ENCODE measurements at places on chromosomes 5 and 9.

- no peak for DNase-seq
These were observed 184.7 kb downstream of the HSPA4 start for GRCh38 chr5:133236541-133236951.

- DNase-seq: no peak
These were observed 422.9 kb downstream of the EBF1 start for GRCh38 chr5:158676642-158677469.

DNA sequence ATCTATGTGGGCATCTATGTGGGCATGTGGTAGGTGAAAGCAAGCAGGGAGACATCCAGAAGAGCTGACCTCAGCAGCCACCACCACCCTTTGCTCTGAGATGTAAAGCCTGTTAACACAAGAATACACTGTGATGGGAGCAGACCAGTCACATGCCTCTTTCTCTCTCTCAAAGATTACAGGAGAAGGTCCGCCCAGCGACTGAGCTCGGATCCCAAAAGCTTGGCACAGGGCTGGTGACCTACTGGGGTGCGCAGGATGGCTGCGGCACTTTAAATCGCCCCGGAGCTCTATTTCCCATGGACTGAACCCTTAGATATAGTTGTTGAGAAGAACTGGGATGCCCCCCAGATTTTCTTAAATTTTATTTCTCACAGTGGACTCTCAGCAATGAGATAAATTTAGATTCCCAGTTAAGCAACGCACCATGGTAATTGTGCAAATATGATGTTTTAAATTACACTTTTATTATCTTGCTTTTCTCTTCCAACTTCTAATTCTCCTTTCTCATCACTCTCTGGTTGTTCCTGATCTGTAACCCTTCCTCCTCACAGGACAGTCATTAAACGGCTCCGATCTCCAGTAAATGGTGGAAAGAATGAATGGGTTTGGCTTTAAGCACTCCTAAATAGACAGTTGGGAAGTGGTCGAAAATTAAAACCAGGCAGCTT, 37.7 kb upstream of the ICE1 start:
- no peak for DNase-seq

DNA sequence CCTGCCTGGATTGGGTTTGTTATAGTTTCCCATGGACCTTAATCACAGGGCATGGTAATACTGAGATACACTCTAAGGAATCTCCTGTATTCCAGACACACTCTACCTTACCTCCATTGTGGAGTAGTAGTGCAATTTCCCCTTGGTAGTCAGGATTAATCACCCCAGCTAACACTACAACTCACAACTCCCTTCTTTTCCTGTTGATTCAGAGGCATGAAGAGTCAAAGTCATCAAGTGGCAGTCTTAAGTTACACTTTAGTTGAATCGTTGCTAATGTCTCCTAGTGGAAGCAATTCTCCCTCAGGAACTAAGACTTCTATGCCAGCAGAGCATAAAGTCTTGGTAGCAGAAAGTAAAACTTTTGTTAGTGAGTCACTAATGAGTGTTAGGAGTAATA, 122.7 kb upstream of the APC start:
- DNase-seq: no peak

GRCh38 chr9:5185220-5185840, at the start of gene INSL6:
INSL6 (minus strand) TSS chr9:5185639; CDS start chr9:5185602, 37 bp downstream.
- DNase-seq: no peak

GRCh38 chr9:81782313-81782995, 93.1 kb upstream of the TLE1 start:
- no peak for DNase-seq

- DNase-seq: no peak
These were observed 92.0 kb downstream of the ZNF608 start for GRCh38 chr5:124654418-124654817.

GRCh38 chr5:99032234-99033013, 103.6 kb upstream of the CHD1 start:
- DNase-seq: peak; percentile 29

GRCh38 chr9:98775831-98776441, 20.4 kb downstream of the ANKS6 start:
- peak; percentile 85 for DNase-seq

- DNase-seq: no peak
These were observed 262.3 kb downstream of the TAF11L14 start for GRCh38 chr5:17896605-17897004.

- peak; percentile 56 for DNase-seq
These were observed 118.0 kb downstream of the ESM1 start for GRCh38 chr5:54867310-54867944.

DNA sequence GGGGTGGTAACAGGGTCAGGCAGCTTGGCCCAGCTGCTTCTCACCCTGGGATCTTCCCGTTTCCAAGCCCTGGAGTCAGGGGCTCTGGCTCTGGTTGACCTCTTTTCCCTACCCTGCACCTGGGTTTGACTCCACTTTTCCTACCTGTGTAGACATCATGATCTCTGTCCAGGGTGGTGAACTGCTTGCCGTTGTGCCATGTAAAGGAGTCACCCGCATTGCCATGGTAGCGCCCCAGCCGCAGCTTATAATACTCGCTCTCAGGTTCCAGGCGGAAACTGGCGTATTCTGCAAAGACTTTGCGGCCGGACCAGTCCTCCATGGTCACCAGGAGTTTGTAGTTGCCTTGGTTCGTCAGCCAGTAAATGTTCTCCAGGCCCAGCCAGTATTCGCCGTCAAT, 30.9 kb downstream of the ANGPTL2 start:
- DNase-seq: no peak

DNA sequence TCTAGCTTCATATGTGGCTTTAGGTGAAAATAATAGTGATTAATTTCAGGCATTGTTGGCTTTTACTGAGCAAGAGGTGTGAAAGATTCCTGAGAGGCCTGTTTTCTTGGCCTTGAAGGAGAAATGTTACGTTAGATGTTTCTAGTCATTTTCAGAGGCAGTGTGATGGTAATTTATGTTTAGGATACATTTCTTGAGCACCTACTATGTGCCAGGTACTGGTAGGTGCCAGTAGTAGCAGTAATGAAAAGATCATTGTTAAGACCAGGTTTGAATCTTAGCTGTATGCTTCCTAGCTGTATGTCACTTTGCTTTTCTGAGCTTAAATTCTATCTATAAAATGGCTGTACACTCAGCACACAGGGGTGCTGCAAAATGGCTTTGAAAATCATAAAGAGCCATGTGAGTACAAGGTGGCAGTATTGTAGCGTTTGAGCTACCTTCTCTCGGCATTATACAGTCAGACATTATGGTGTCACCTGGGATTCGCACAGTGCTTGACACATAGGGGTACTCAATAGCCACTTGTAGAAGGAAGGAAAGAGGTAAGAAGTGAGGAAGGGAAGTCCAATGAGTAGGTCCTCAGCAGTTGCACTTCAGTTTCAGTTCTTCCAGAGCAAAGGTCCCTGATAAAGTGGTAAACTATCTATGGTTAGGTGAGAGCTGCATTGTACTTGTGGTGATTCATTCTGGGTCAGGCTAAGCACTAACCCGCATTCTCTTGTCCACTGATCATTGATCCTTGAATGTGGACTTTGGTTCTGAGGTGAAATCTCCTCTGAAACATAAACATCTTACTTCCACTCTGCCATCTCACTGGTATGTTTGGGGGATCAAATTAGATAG, 166.5 kb upstream of the NR3C1 start:
- DNase-seq: no peak

GRCh38 chr9:12843735-12844134, 68.9 kb downstream of the LURAP1L start:
- no peak for DNase-seq

DNA sequence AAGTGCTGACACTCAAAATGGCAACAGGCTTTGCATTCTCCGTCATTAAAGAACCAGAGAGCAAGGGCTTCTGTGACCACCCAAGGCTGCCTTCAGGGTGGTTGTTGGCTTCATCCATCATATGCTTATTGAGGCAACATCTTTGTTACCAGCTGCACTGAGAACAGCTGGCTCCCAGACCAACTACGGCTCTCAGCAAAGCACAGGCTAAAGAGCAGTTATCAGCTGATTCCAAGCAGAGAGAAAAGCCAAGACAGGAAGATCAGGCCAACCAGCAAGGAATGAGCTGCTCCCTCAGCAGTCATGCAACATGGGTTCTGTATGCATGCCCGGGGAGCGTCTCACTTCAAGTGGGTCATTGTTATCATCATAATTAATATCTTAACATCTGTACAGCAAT, 358.9 kb downstream of the ACTL7B start:
- no peak for DNase-seq

GRCh38 chr9:35993976-35994720, 36.2 kb upstream of the OR2S2 start:
- DNase-seq: no peak

GRCh38 chr5:92081958-92082712, 699.0 kb upstream of the ARRDC3 start:
- no peak for DNase-seq

- DNase-seq: no peak
These were observed 31.1 kb upstream of the PPP3R2 start for GRCh38 chr9:101625876-101626275.

DNA sequence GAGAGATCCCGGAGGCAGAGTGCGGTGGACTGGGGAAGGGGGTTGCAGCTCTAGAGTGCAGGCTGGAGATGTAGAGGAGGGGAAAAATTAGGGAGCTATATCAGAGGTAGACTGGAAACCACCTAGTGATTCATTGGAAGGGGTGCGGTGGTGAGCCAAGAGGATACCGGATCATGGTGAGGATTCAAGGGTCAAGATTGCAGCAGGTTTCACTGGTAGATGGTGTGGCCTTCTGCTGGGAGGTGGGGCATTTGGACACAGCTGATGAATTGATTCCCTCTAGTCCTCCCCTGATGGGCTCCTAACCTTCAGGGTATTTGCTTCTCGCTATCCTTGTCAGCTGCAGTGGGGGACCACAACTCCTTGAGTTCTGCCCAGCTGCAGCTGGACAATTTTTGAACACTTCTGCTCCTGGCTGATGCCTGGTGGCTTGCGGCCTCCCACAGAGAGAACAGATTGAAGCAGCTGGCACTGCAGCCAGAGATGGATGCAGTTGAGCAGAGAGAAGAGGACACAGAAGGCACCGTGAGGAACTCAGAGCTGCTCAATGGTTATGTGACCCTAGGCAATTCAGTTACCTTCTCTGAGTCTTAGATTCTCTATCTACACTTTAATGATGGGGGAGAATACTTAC, 134.4 kb upstream of the ABCA1 start:
- DNase-seq: no peak

DNA sequence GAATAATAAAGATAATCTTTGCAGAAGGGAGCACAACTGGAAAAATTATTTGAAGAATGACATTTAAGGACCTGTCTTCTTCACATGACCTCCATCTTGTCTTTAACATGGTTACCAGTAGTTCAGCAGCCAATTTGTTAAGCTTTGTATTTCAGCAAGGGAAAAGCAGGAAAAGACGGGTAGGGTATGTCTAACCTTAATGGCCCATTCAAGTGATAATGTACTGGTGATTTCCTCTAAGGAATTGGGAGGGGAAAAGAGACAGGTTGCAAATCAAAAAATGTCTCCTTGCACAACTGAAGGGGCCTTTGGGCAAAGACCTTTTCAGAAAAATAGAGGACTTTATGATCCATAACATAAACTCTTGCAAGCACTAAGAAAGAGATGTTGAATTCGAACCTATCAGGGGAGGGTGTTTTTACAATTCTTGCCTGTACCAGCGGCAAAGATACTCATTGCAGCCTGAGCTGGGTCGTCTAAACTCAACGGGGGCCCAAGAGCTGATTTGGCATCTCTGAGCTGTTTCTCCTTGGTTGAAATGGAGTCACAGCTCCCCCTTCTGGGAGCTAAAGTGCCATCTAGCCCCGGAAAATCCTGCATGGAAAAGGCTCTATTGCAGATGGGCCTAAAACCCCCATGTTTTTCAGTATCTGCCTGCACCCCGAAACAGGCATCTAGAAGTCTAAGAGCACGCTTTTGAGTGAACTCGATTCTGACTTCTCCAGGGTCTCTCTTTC, 3.8 kb downstream of the BRINP1 start:
- no peak for DNase-seq

GRCh38 chr5:143036146-143036927, 266.2 kb downstream of the ARHGAP26 start:
- DNase-seq: peak; percentile 34

DNA sequence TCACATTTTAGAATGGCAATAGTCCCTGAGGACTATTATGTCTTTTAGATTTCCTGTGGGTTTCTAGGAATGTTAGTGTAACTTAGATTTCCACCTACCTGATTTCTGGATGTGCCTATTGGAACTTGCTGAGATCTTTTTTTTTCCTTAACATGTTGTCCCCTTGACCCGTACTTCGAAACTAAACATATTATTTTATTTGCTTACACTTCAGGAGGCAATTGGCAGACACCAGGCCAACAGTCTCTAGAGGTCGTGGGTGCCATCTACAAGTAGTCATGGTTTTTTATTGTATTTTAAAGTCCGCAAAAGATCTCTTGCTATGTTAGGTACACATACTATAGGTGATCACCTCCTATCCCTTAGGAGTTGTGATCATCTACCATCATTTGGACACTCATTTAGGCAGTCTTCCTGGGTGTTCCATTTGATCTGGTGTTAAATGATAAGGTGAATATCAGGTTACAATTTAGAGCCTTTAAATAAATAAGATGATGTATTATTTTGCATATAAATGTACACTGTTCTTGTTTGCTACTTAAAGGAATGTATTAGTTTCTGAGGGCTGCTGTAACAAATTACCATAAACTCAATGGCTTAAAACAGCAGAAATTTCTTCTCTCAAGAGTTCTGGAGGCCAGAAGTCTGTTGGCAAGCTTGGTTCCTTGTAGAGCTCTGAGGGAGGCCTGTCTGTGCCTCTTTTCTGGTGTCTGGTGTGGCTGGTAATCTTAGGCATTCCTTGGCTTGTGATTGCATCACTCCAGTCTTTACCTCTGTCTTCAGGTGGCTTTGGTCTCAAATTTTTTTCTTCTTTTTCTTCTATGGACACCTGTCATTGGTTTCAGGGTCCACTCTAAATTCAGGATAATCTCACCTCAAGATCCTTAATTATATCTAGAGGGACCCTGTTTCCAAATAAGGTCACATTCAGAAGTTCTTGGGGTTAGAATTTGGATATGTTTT, 64.8 kb downstream of the ZCCHC7 start:
- no peak for DNase-seq

GRCh38 chr9:126945682-126946081, 31.1 kb downstream of the RALGPS1 start:
- DNase-seq: no peak

DNA sequence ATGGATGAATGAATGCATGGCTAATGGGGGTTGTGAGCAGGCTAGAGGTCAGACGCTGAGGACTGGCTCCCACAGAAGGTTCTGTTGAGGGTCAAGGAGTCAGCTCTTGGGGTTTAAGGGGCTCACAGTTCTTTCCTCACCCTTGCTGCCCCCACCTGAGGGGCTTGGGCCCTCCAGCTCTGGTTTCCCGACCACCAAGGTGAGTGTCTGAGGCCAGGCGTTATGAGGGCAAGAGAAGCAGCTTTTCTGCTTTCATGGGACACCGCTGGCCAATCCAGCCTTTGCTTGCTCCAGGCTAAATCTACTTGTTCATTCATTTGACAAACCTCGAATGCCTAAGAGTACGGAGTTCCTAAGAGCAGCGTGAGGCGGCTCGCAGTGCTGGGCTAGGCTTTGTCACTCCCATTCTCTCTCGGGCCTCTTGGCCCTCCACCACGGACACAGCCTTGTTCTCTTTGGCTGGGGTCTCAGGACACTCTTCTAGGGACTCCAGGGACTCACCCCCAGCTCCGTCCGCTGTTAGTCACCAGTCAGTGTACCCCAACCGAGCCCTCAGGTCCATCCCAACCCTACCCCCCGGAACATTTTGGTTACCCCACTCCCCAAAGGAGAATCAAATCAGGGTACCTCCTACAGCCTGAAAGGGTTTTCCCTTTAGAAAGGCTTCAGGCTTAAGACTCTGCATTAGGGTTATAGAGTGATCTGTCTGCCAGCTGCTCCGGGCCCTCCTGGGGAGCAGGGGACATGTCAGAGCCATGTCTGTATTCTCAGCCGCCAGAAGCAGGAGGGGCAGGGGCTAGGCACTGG, 210.1 kb upstream of the MVB12B start:
- no peak for DNase-seq

Measured in GM13977 (cell line).